A549 treated with CORT108297 at 1 μM for 4 hours (cell line): ENCODE measurements at places on chromosomes 12 and 14. TPM values are rescaled to one million over a fixed set of nuclear protein-coding genes. Genes with fewer than 3 reads are reported as not detected.

Gene DHH
- 0.06 TPM in 2 of 5 replicates, not detected in the others for total RNA-seq

Gene SLC8B1
- total RNA-seq = 6.9 to 10.7 TPM (median 9.4 TPM) in 5 replicates

Gene ARHGEF25
- total RNA-seq = 4.8 to 6.9 TPM (median 6.3 TPM) in 5 replicates

Gene MYO1H
- not detected in 5 replicates for total RNA-seq

Gene LRCOL1
- not detected in 5 replicates for total RNA-seq

Gene MORN3
- total RNA-seq = 0.12 to 0.51 TPM (median 0.23 TPM) in 5 replicates

Gene C3AR1
- total RNA-seq = not detected in 5 replicates

Gene SIX4
- 1.6 to 3.8 TPM (median 2.9 TPM) in 5 replicates for total RNA-seq

Gene CMA1
- total RNA-seq = not detected in 5 replicates
